ENCODE measurements at places on chromosomes 3 and 15. TPM values are rescaled to one million over a fixed set of nuclear protein-coding genes. Genes with fewer than 3 reads are reported as not detected.

Gene IMPG2
- 0.14 TPM for total RNA-seq

Gene C3orf22
- not detected for total RNA-seq

Gene CCR9
- not detected for total RNA-seq

Gene FBLN2
- total RNA-seq, result 251 TPM

Gene PYDC2
- not detected for total RNA-seq

Gene LAMB2
- 395 TPM for total RNA-seq

Gene SH2D7
- not detected for total RNA-seq

Gene FETUB
- not detected for total RNA-seq

Gene MCTP2
- 53.6 TPM for total RNA-seq

Gene LRTM1
- not detected for total RNA-seq

Gene BNC1
- total RNA-seq, result 26.5 TPM

Gene MYZAP
- 1.3 TPM for total RNA-seq

Gene ECE2
- total RNA-seq, result not detected

Gene SLC27A2
- total RNA-seq, result not detected

Gene KCNAB1
- total RNA-seq, result not detected

Gene GOLGA6D
- total RNA-seq, result not detected

Gene NLGN1
- 6.7 TPM for total RNA-seq

Gene CLDN16
- 0.22 TPM for total RNA-seq

Gene CYP1A2
- total RNA-seq, result not detected

Gene CACNA2D2
- total RNA-seq, result not detected

Gene DGKG
- 2.4 TPM for total RNA-seq

Gene PLSCR2
- total RNA-seq, result not detected

Gene VEPH1
- 131 TPM for total RNA-seq

Gene FSIP1
- 0.88 TPM for total RNA-seq

Gene CCR5
- not detected for total RNA-seq

Gene NR1D2
- 24.1 TPM for total RNA-seq

Gene STRIT1
- not detected for total RNA-seq

Gene SEMA3F
- 0.43 TPM for total RNA-seq

Gene CCRL2
- total RNA-seq, result not detected

Gene ATP13A5
- not detected for total RNA-seq

Gene ENTPD3
- 0.22 TPM for total RNA-seq

Gene ONECUT1
- not detected for total RNA-seq

Gene EPHB1
- 0.88 TPM for total RNA-seq

Gene ZBBX
- not detected for total RNA-seq

Gene CFAP44
- 2.4 TPM for total RNA-seq

Gene TNFSF10
- 0.22 TPM for total RNA-seq

Gene CFAP100
- not detected for total RNA-seq

Gene BBS4
- total RNA-seq, result 34.8 TPM

Gene MOBP
- total RNA-seq, result not detected
